Hematopoietic multipotent progenitor cell treated with erythropoietin and hydrocortisone succinate and interleukin-3 and kit ligand, for 4 days (in vitro differentiated cells): ENCODE measurements at places on chromosomes 1 and 21.
A peak's percentile ranks its signal among the peaks of the same experiment; 100 is the strongest.

GRCh38 chr1:1407636-1408318 is 684 bp upstream of the MRPL20 start:
- DNase-seq = peak; percentile 69

- DNase-seq = no peak
Measured at GRCh38 chr1:103266036-103266435, 157.7 kb upstream of the COL11A1 start.

DNA sequence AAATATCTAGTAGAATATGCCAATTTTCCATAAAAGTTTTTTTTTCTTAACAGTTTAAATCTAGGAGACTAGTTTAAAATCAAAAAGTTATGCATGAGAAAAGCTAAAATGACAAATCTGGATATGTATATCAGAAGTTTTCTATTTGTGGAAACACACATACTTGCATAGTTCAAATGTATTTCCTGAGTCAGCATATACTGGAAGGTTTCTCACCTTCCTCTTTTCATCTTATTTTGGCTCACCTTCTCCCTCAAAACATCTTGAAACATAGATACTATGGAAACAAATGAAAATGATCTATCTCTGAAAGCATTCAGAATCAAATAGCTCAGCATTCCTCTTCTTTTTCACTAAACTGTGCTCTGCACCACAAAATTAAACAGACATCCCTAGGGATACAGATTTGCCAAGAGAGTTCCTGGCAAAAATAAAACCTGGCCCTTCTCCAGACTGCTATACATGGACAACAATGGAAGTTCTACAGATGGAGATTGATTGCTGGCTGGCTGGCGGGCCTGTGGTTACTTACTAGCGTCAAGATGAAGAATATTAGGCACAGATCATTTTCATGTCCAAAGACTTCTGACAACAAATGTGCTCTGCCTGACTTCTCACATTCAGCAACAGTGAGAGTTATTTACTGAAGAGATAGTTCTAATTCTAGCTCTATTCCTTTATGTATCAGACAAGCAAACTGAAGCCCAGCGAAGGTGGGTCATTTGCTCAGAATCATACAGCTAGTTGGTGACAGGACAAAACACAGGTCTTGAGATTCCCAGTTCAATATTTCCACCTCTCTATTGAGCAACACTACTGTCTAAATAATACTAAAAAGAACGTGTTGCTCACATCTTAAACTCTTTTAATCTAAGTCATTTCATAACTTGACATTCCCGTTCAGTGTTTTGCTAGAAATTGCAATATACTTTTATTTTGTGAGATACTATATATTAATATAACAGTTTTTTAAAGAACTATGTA is 26.6 kb downstream of the DIPK1A start:
- no peak for DNase-seq

DNA sequence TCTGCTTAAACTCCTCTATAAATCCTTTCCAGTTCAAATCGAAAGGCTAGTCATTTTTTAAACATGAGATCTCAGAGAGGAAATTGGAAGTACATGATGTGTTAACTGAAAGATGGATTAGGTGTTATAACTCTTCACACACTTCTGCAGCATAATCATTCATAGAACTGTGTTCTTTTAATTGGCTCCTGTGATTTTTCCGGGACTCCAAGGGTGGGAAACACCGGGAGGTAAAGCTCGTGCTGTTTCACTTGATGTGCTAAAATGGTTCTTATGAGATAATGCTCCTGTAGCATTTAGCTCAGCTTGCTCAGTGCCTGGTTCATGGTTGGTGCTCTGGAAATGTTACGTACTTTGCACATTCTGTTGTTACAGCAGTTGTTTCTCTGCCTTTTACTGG is 40.2 kb downstream of the CC2D1B start:
- no peak for DNase-seq

- peak; percentile 93 for DNase-seq
Measured at GRCh38 chr1:243421784-243422183, 165.9 kb downstream of the SDCCAG8 start.

DNA sequence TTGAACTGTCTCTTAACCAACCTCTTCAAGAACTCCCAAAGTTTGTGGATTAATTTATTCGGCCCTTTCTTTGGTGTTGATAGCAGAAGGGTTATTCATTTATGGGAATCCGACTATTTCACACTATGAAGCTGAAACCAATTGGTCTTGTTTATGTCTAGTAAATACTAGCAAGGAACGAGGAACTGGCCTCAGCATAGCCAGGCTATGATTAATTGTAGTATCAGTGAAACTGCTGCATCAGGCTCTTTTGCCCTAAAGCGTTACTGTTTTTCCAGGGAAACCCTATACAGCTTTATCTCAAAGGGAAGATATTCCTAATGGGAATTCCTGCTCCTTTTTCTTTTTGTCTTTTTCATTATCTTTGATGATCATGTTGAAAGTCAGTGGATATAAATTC is 35.1 kb downstream of the CLEC20A start:
- DNase-seq = no peak

DNA sequence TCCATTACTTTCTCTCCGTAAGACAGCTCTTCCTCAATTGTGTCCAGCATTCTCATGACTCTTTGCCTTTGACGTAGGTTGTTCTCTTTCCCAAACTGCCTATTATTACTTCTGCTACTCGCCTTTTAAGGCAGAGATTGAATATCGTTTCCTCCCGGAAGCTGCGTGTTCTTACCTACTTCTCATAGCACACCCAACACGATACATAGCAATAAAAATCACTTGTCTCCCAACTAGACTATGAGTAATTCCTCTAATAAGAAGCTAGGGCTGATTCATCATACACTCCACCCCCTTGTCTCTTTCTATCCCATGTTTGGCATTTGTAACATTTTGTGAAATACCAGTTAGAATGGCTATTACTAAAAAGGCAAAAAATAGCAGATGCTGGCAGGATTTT is 55.8 kb upstream of the SGIP1 start:
- DNase-seq = no peak

DNA sequence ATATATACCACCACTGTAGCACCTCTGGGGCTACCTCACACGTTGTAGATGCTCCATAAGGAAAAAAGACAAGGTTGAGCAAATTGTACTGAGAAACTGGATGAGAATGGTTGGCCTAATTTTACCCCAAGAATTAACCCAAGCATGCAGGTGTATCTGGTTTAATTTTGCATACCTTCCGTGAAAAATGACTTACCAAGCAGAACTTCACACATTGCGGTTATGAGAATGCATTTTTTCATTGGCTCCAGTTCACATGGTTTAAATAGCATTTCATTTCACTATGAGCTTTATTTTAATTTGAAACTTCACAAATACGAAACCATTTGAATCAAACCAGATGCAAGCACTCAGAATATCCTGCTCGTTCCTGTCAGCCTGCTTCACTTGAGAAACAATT is 512.2 kb downstream of the LTN1 start:
- DNase-seq = no peak

DNA sequence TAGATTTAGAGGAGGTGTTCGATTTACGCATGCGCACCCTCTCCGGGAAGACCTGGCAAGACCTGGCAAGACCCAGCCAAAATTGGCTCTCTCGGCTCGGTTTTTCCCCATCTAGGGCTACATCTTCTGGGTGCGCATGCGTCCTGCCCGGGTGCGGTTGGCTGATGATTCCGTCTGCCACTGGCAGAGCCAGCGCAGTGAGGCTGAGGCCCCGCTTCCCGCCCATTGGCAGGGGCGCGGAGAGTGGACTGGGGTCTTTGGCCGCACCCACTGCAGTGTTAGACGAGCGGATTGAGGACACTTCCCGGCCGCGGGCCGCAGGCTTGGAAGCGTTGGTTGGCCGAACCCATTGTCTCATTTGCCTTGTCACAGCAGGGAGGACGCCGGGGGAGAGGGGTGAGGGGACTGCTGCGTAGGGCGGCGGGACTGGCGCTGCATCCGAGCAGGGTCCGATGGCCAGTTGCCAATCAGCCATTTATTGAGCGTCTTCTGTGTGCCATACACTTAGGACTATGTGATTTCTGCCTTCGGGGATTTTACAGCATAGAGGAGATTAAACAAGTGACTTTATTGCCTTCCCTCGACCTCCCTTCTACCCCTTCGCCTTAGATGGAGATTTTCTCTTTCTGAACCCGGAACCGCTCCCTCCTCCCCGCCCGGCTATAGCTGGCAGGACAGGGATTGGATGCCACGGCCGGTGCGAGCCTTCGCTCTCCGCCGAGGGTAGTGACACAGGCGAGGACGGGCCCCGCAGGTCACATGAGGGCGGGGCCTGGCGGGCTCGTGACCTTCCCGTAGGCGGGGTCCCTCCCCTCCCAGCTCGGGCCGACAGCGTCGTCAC is 43.7 kb downstream of the MEF2D start:
- peak; percentile 99 for DNase-seq

GRCh38 chr1:228342627-228343190 is 63.9 kb downstream of the TRIM11 start:
- DNase-seq = no peak
